Liver (tissue), 10 donors: ENCODE measurements at places on chromosomes 7 and 10. TPM values are rescaled to one million over a fixed set of nuclear protein-coding genes. Genes with fewer than 3 reads are reported as not detected.

The FXYD4 gene
- total RNA-seq = not detected

The ANKRD30A gene
- total RNA-seq = not detected

The STK31 gene
- total RNA-seq = 0.05 TPM

The CALML3 gene
- total RNA-seq = not detected

The VIPR2 gene
- 0.17 TPM for total RNA-seq

The NYAP1 gene
- total RNA-seq = 0.08 TPM

The ACTR3C gene
- 61.7 TPM for total RNA-seq

The LLCFC1 gene
- total RNA-seq = not detected

The WDR86 gene
- 0.75 TPM for total RNA-seq

The ATP6V0A4 gene
- total RNA-seq = not detected

- H3K36me3 ChIP-seq = no peaks in the 10 kb centered on the region
- DNase-seq = no peak
- H3K27me3 ChIP-seq = no peaks in the 10 kb centered on the region
- no peak overlapping the region for H3K27ac ChIP-seq
- no peaks in the 10 kb centered on the region for H3K4me1 ChIP-seq
Observed at GRCh38 chr10:77430530-77430929, 207.1 kb downstream of the KCNMA1 start.

- no peaks in the 10 kb centered on the region for H3K36me3 ChIP-seq
- H3K4me3 ChIP-seq = no peak overlapping the region
- no peaks in the 10 kb centered on the region for H3K27me3 ChIP-seq
- peak; percentile 71 for DNase-seq
- no peak overlapping the region for H3K27ac ChIP-seq
- H3K4me1 ChIP-seq = peaks cover 5% of the 10 kb centered on the region
Observed at GRCh38 chr7:43260980-43261878, 148.8 kb downstream of the HECW1 start.

DNA sequence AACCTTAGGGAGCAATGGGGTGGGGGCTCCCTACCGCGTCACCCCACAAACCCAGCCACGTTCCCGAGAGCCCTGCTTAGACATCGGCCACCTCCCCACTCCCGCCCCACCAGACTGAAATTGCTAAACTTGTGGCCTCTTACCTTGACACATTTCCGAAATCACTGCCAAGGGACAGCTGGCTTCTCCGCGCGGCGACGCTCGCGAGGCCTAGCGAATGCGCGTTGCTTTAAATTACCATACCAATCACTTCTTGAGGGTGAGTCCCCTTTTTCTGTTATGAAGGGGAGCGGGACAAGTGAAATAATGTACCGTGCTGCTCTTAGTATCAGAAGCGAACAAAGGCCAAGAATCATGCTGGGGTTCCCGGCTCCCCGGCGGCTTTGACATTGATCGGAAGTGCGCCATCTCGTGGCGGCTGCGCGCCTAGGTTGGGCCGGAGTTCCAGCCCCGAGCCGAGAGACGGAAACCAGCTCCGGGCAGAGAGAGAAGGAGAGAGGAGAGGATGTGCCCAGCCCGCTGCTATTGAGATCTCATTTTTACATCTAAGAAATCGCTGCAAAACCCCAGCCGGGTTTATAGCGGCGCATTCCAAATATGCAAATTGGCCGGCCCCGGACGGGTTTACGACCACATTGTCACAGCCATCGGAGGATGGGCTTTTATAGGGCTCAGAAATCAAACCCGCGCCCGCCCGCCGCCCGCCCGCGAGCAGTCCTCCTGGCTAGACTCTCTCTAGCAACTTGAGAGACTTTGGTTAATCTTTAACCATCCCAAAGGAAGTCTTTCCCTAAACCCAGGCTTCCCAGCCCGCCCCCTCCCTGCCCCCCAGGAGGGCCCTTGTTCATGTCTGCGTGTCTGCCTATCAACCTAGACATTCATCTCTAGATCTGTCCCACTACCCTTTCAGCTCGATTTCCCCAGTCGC, 5.3 kb downstream of the HOXA11 start:
- H3K27me3 ChIP-seq = peaks cover 27% of the 10 kb centered on the region
- H3K4me3 ChIP-seq = no peak overlapping the region
- H3K4me1 ChIP-seq = peaks cover 2% of the 10 kb centered on the region
- DNase-seq = peak; percentile 74

DNA sequence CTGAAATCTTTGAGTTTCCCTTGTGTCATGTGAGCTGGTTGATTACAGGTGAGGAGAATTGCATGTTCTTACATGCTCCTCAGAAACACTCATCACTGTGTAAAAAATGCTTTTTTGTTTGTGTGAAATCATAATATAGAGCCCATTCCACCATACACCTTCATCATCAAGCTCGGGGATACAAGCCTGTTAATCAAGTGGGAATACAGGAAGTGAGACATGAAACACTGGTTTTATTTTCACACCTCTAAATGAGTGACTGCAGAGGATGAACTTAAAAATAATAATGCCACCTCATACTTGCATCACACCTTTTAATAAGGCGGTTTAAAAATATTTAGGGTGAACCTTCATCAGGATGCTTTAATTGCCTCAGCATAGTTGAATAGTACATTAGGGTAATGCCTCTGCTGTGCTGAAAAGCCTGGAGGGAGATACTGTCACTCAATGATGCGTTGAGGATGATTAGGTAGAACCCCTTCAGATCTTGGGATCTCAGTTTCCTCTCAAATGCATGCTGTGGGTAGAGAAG, 164.6 kb downstream of the AUTS2 start:
- no peaks in the 10 kb centered on the region for H3K4me1 ChIP-seq
- DNase-seq = no peak
- no peaks in the 10 kb centered on the region for H3K36me3 ChIP-seq
- no peaks in the 10 kb centered on the region for H3K27me3 ChIP-seq
- H3K4me3 ChIP-seq = no peak overlapping the region
- H3K27ac ChIP-seq = no peak overlapping the region

DNA sequence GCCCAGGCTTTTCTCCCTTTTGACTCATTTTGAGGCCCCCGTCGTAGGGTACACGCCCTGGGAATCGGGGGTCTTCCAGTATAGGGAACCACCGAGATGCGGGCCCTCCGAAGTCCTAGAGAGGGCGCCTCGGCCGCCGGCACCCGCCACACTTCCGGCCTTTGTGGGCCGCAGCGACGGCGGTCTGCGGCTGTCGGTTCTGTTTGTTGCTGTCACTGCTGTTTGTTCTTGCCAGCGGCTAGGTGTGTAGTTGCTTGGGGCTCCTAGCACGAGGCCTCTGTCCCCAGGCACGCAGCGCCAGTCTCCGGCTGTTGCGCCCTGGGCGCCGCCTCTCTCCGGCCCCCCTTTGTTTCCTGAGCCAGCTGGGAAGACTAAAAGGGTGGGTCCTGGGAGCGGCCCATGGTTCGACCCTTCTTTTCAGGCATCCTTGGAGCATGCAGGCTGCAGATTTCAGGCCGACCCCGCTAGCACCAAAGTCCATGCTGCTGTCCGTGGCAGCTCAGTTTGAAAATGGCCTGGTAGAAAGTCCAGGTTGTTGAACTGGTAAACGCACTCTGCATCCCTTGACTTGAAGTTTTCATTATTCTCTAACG, 17.8 kb upstream of the ZKSCAN1 start:
- DNase-seq = peak; percentile 71
- H3K4me1 ChIP-seq = peaks cover 35% of the 10 kb centered on the region
- H3K27me3 ChIP-seq = no peaks in the 10 kb centered on the region
- H3K27ac ChIP-seq = peak overlapping the region; percentile 96

GRCh38 chr7:80070391-80070790, 64.2 kb upstream of the GNAI1 start:
- no peak for DNase-seq
- no peak overlapping the region for H3K4me3 ChIP-seq
- H3K4me1 ChIP-seq = no peaks in the 10 kb centered on the region
- no peak overlapping the region for H3K27ac ChIP-seq
- H3K27me3 ChIP-seq = no peaks in the 10 kb centered on the region

DNA sequence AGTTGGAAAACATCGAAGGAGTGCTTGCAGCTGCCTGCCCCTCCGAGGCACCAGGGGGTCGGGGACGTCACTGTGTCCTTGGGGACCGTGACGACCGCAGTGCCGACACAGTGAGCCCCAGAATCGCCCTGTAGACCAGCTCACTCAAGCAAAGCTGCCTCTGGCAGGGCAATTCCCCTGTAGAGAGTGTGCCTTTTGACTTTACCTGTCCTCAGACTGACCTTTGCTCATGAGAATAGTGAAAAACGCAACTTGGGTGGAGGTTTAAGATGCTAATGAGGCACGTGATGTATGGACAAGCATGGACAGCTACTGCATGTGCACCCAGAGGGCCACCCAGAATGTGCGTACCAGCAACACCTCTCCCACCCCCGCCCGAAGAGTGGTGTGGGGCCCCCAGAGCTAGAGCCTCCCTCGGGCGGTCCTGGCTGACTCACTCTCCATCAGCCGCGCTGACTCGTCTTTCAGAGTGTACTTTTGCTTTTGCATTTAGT, 271.9 kb downstream of the ADARB2 start:
- H3K36me3 ChIP-seq = no peaks in the 10 kb centered on the region
- no peak overlapping the region for H3K4me3 ChIP-seq
- DNase-seq = no peak
- H3K27ac ChIP-seq = no peak overlapping the region
- no peaks in the 10 kb centered on the region for H3K4me1 ChIP-seq

- H3K4me1 ChIP-seq = no peaks in the 10 kb centered on the region
- H3K27me3 ChIP-seq = no peaks in the 10 kb centered on the region
- H3K4me3 ChIP-seq = no peak overlapping the region
- no peak for DNase-seq
- no peak overlapping the region for H3K27ac ChIP-seq
Observed at GRCh38 chr10:106473129-106473685, 691.3 kb downstream of the SORCS1 start.

DNA sequence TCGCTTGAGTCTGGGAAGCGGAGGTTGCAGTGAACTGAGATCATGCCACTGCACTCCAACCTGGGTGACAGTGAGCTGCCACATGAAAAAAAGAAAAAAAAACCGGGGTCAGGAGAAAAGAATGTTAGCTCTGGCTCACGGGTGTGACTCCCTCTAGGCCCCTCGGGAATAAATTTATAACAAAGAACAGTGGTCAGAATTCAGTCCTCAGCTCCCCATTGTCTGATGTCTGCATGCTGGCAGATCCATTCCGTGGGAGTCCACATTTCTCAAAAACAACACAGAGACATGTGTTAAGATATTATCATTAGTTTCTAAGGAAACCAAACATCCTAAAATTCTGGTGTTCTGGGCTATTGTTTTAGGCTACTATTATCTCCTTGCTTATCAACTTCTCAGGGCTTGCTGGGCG, 90.6 kb downstream of the MARCHF5 start:
- H3K4me3 ChIP-seq = no peak overlapping the region
- no peaks in the 10 kb centered on the region for H3K36me3 ChIP-seq
- no peaks in the 10 kb centered on the region for H3K27me3 ChIP-seq
- H3K4me1 ChIP-seq = no peaks in the 10 kb centered on the region

- H3K27ac ChIP-seq = no peak overlapping the region
- no peaks in the 10 kb centered on the region for H3K27me3 ChIP-seq
- H3K4me3 ChIP-seq = no peak overlapping the region
- H3K36me3 ChIP-seq = no peaks in the 10 kb centered on the region
- H3K4me1 ChIP-seq = no peaks in the 10 kb centered on the region
Observed at GRCh38 chr10:30472414-30473155, 38.6 kb downstream of the MAP3K8 start.

- no peak for DNase-seq
- no peak overlapping the region for H3K4me3 ChIP-seq
- H3K36me3 ChIP-seq = no peaks in the 10 kb centered on the region
- peaks cover 2% of the 10 kb centered on the region for H3K4me1 ChIP-seq
- peak overlapping the region; percentile 28 for H3K27ac ChIP-seq
- no peaks in the 10 kb centered on the region for H3K27me3 ChIP-seq
Observed at GRCh38 chr7:11638011-11638774, 193.8 kb downstream of the THSD7A start.

DNA sequence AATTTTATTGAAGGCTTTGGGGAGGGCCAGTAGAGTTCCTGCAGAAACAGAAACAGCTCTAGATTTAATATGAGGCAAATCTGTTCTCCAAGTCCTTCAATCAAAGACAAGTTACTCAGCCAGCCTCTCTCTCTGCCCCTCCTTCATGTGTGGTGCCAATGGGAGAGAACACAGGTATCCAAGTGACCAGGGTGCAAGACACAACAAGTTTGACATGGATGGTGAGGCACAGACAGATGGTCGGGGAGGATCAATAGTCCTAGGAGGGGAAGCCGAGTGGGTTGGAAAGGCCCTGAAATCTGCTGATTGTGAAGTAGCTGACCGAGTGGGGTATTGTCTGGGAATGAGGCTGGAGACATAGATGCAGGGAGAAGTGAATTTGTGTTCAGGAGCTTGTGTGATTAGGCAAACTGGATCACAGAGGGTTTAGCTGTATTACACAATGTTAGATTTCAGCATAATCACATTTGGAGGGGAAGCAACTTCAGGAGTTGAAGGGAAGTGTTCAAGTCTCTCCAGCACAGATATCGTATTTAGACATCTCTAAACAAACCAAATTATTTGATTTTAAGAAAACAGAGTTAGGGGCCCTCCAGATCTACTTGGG, 1.5 kb downstream of the GIMAP1 start:
- H3K36me3 ChIP-seq = no peaks in the 10 kb centered on the region
- DNase-seq = no peak
- no peak overlapping the region for H3K27ac ChIP-seq
- H3K4me3 ChIP-seq = peak overlapping the region; percentile 34
- peaks cover 3% of the 10 kb centered on the region for H3K4me1 ChIP-seq

GRCh38 chr10:132557696-132558515, 20.3 kb downstream of the INPP5A start:
- H3K36me3 ChIP-seq = no peaks in the 10 kb centered on the region
- no peaks in the 10 kb centered on the region for H3K27me3 ChIP-seq
- no peak for DNase-seq
- no peaks in the 10 kb centered on the region for H3K4me1 ChIP-seq
- no peak overlapping the region for H3K4me3 ChIP-seq

GRCh38 chr7:91264924-91265681, 870 bp downstream of the FZD1 start:
- no peaks in the 10 kb centered on the region for H3K27me3 ChIP-seq
- no peaks in the 10 kb centered on the region for H3K36me3 ChIP-seq
- H3K27ac ChIP-seq = peak overlapping the region; percentile 82

- H3K27ac ChIP-seq = no peak overlapping the region
- H3K4me1 ChIP-seq = no peaks in the 10 kb centered on the region
- no peak for DNase-seq
- no peaks in the 10 kb centered on the region for H3K36me3 ChIP-seq
Observed at GRCh38 chr7:132618271-132618955, 42.1 kb upstream of the PLXNA4 start.

DNA sequence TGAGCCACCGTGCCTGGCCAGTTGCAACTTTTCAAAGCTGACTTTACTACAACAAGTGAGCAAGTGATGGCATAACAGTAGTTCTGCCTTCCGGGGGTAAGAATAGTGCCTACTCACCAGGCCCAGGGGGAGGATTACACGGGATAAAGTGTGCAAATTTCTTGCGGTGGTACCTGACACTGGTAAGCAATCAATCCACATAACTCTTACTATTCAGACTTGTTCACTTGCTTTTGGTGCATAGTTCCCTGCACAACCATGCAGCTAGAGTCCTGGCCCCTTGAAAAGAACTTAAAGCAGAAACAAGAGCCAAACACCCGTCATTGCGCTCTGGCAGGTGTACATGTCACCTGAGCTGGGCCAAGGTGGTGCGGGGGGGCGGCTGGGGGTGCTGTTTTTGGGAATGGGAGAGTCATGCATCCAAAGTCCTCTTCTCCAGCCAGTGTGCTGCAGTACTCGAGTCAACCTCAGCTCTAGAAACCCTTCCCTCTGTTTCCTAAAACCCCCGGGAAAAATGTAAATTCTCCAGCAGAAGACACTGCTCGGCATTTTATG, 5.4 kb upstream of the COBL start:
- no peak overlapping the region for H3K4me3 ChIP-seq
- H3K27me3 ChIP-seq = no peaks in the 10 kb centered on the region
- no peaks in the 10 kb centered on the region for H3K36me3 ChIP-seq
- peaks cover 36% of the 10 kb centered on the region for H3K4me1 ChIP-seq
- no peak overlapping the region for H3K27ac ChIP-seq
- no peak for DNase-seq
